ENCODE measurements at places on chromosomes 12 and 14. TPM values are rescaled to one million over a fixed set of nuclear protein-coding genes. Genes with fewer than 3 reads are reported as not detected.

Gene ARHGEF40
- total RNA-seq, result 29.3 TPM

Gene TMEM30B
- 6.2 TPM for total RNA-seq

Gene KRT7
- total RNA-seq, result 1.5 TPM

Gene ABHD12B
- total RNA-seq, result not detected

Gene ZC3H14
- 78.0 TPM for total RNA-seq

Gene RNF212B
- not detected for total RNA-seq

Gene FBLN5
- 29.6 TPM for total RNA-seq

Gene ERP27
- not detected for total RNA-seq

Gene MAP1LC3B2
- total RNA-seq, result not detected

Gene EML1
- 8.8 TPM for total RNA-seq

Gene ANKLE2
- 58.8 TPM for total RNA-seq

Gene C12orf54
- total RNA-seq, result 0.23 TPM

Gene MLXIP
- total RNA-seq, result 21.1 TPM

Gene GALNT6
- total RNA-seq, result 0.10 TPM

Gene FAM181A
- total RNA-seq, result not detected

Gene PDE3A
- 4.0 TPM for total RNA-seq

Gene LEMD3
- total RNA-seq, result 32.5 TPM

DNA sequence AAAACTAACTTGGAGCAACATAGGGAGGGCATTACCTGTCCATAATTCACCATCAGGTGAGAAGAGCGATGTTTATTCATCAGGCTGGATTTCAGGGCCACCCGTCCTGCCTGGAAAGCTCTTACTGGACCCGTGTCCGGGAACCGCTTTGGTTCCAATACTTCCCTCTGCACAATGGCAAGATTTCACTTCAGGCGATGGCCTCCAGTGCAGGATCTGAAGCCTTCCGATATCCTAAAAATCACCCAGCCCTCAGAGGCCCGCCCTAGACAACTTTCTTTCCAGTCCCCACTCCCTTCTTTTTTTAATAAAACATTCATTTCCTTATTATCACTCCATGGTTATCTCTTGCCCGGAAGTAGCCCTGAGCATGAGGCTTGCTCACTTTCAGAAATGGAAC, 92.5 kb downstream of the BCL11B start:
- no peak for DNase-seq

- no peak for DNase-seq
These were observed 5.5 kb upstream of the G2E3 start for GRCh38 chr14:30553311-30553989.

DNA sequence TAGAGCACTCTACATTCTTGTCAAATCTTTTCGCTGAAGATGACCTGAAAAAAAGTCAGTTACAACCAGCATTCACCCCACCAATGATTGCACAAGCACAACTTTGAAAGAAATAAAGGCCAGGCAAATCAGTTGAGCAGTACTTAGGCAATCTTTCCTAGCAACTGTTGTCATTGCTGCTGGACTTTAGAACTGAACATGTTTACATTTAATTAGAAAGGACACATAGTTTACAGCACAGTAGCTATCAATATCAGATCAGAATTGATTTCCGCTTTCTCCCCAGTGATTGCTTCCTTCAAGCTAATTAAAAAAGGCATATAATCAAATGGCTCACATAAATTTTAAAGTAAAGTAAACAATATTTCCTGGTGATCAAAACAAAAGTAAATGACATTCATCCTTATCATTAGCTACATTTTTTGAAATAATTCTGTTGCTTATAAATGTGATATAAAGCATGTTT, 128.4 kb downstream of the FOXA1 start:
- DNase-seq, result no peak

DNA sequence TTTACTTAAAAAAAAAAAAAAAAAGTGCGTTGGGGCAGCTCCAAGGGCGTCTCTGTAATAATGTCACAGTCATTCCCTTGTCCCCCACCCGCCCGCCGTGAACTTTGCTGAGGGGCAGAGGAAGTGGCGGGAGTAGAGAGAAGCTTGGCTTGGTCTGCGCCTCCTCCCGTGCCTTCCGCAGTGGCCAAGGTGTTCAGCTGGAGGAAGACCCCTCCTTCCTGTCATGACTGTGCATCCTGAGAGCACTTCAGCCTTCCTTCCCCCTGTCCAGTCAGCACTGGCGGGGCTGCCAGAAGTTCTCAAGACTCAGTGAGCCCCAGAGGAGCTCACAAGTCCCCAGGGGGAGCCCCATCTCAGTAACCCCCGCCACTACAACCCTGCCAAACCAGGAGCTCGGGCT, 32.2 kb downstream of the AACS start:
- no peak for DNase-seq

- no peak for DNase-seq
These were observed 241.4 kb downstream of the PHLDA1 start for GRCh38 chr12:75790219-75790618.

GRCh38 chr14:52776816-52777215, 14.6 kb downstream of the GNPNAT1 start:
- no peak for DNase-seq

- DNase-seq, result no peak
These were observed 63.5 kb downstream of the KITLG start for GRCh38 chr12:88516811-88517210.

GRCh38 chr12:131963381-131963780, 13.6 kb downstream of the EP400 start:
- no peak for DNase-seq

- peak; percentile 27 for DNase-seq
These were observed 1590.5 kb upstream of the TMEM132C start for GRCh38 chr12:126676434-126676833.

DNA sequence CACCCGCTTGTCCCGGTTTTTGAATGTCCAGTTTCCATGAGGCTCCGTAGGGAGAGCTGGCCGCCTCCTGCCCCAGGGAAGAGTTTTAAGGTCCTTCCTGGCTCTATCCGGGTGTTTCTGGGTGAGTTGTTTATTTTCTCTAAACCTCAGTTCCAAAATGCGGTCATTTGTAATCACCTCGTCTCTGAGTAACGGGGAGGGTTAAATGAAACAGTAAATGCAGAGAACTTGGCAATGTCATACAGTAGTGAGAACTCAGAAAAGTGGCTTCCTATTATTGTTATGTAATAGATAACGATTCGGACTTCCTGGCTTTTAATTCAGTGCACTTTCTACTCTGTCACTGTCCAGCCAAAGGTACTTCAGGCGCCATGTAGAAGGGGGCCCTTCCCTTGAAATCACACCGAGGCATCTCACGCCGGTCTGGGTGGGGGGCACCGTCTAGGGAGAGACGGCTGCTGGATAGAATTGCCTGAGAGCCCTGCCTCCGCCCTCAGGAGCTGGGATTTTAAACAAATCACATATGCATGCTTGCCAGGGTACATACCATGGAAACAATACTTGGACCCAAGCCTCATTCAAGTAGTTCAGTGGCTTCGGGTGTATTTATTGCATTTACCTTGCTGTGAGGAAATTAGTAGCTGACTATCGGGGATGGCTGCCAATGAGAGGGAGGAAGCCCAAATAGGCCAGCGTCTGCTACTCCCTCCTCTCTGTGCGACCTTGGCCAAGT, 26.4 kb downstream of the NOS1 start:
- no peak for DNase-seq

GRCh38 chr14:97687944-97688630, 890.9 kb downstream of the VRK1 start:
- DNase-seq, result no peak

DNA sequence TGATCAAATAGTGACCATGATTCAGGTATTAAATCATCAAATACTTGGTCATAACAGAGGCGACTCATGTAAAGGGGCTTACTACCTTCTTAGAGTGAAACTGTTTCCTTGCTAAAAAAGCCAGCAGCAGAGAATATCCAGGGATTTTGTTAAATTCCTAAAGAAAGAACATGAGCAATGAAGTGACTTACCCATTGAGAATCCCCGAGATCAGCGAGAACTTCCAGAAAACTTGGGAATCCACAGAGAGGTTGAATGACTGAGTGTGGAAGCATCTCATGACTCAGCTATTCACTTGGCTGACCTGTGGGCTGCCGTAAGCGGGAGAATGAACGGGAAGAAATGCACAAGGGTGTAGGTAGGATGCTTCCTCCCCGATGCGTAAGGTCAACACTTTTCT, 85.3 kb upstream of the KCNA1 start:
- no peak for DNase-seq

GRCh38 chr14:74577948-74578275, 34.1 kb downstream of the LTBP2 start:
- no peak for DNase-seq

- no peak for DNase-seq
These were observed 2.2 kb downstream of the ATP6V1D start for GRCh38 chr14:67357186-67357968.

DNA sequence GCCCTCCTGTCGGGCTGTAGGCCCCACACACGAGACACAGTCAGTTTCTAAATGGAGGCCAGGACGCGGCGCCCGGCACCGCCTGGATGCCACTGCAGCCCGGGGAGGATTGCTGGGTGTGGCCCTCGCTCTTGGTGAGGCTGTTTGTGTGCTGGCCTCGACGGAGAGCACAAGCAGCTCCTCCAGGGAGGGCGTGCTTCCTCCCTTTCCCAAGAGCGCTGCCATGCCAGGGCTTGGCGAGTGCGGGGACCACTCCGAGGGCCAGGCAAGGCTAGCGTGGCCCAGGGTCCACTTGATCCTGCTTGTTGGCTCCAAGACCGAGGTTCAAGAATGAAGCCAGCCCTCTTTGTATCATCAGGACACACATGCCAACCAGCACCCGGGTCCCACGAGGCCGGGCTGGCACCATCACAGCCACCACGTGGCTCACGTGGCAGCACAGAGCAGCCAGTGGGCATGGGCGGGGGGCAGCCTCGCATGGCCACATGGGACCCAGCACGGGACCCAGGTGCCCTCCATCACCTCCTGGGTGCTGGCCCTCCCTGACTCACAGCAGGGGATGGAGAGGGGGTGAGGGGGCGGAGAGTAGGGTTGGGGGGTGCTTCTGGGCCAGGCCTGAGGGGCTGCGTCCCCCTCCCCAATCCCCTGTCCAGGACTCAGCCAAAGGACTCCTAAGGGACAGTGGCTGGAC, 71.2 kb downstream of the NOC4L start:
- DNase-seq, result no peak

GRCh38 chr12:95506707-95507523, 33.0 kb downstream of the METAP2 start:
- no peak for DNase-seq

DNA sequence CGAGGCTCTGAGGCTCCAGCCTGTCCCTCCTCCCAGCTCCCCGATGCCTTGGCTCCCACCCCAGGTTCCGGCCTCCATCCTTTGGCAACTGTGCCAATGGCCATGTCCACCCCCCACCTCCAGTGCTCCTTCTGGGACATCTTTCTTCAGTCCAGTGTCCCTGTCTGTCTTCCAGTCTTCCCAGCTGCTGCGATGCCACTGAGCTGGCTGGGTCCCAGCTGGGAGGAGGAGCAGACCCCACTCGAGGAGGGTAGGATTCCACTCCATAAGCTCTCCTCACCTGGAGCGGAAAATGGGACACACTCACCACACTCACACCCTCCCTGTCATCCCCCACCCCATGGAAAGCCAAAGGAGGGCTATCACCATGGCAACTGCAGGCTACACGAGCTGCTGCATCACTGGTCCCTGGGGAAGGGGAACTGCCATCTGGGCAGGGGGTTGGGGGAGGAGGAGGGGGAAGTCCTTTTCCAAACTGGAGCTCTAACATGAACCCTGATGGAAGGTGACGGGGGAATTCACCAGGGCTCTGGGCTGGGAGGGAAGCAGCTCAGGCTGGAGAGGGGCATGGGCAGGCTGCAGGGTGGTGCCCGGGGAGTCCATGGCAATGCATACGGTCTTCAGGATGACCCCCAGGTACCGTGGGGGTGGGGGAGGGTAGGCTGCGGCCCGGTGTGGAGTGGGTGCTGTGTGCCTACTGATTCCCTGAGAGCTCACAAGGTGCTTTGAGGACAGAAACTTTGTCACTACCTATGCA, 94.3 kb downstream of the LRRC74A start:
- DNase-seq, result peak; percentile 83

- no peak for DNase-seq
These were observed 8.7 kb upstream of the KTN1 start for GRCh38 chr14:55571125-55571889.

- DNase-seq, result no peak
These were observed 19.4 kb downstream of the ZFYVE21 start for GRCh38 chr14:103735022-103735421.

DNA sequence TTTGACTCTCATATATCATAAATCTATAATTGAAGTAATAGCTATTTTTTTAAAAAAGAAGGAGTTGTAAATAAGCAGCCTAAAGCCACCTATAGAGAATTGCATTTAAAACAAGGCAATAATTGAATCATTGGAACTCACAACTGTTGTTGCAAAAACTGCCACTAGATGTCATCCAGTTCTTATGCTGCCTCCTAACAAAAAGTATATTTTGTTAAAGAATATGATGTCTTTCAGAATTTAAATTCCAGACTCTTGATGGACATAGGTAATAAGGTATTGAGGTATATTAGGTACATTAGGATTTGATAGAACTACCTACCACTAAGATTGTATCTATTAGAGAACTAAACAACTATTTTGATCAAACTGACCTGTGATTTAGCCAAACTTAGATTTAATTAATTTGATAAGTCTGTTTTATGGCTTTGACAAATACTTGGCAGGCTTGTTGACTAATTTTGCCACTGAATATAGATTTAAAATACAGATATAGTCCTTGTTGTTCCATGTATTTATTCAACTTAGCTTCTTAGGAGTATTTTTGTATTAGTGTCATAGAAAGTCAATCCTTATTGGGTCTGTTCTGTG, 401.4 kb downstream of the RPL10L start:
- DNase-seq, result peak; percentile 68

DNA sequence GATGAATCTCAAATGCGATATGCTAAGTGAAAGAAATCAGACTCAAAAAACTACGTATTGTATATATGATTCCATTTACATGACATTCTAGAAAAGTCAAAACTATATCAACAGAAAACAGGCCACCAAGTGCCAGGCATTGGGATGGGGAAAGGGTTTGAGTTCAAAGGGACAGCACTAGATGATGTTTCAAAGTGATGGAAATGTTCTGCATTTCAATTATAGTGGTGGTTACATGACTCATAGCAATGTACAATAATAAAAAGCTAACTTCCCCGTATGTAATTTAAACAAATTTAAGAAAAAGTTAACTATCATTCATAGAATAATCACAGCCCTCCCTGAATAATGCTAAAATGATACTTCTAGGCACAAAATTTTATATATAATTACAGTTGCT, 13.5 kb downstream of the HECTD1 start:
- no peak for DNase-seq

DNA sequence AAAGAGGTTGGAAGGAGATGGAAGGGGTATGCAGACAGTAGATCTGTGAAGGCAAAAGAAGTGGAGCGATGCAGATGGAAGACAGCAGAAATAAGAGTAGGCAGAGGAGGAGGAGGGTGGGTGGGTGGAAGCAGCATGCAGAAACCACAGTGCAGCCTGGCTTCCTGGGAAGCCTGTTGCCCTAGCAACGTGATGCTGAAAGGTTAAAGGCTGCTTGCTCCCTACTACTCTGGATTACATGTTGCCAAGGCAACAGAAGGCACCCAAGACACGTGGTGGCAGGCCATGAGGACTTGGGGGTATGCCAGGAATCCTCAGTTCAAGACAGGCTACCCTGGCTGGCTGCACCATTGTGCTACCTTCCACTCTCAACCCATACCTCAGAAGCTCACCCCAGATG, 129.6 kb downstream of the GRIN2B start:
- no peak for DNase-seq

- no peak for DNase-seq
These were observed 346.9 kb upstream of the RGS6 start for GRCh38 chr14:71585361-71585760.
